ENCODE measurements at places on chromosomes 6 and 20.

DNA sequence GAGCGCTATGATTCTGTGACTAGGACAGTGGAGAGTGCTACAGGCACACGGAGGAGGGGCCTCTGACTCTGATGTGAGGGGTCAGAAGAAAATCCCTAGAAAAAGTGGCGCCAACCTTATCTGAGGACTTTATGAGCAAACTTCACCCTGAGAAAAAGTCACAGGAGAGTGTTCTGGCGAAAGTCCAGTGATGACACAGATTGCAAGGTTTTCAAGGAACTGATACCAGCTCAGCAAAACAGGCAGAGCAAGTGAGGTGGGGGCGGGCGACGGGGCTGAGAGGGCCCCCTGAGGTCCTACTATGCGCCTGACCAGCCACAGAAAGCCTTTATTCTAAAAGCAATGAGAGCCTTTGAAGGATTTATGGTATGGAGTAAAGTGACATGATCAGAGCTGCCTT lies 73.3 kb downstream of the SLC22A23 start:
- no peak for DNase-seq

DNA sequence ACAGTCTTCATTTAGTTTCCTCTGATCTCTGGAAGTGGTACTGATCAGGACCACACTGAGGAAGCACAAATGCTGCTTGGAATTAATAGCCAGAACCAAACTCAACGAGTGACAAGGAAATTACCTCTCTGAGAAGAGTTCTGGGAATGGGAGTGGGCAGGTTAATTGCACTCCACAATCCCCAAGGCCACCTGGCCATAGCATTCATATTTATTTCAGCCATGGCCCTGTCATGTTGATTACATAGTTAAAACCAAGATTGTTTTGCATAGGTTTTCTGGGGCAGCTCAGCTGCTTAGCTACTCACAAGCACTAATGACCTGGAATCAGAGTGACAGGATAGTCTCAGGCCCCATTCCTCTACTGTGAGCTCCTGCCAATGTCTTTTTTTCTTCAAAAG lies 230.2 kb upstream of the RIMS1 start:
- DNase-seq: no peak

- no peak for DNase-seq
Observed at GRCh38 chr20:33124994-33125393, 43.0 kb upstream of the BPIFA2 start.

- DNase-seq: no peak
Observed at GRCh38 chr6:90978046-90978445, 391.2 kb upstream of the MAP3K7 start.

DNA sequence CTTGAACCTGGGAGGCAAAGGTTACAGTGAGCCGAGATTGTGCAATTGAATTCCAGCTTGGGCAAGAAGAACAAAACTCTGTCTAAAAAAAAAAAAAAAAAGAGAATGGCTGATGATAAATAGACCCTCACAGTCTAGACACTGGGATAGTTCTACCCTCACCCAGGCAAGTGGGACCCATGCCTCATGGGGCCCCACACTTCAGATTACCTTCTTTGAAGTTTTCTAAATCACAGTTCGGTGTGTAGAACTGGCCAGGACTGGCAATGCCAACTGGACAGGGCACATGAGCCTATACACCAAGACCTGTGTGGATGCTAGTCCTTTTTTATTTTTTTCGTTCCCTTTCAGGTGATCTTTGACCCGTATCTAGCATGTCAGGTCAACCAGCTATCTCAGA lies 24.3 kb upstream of the VIP start:
- DNase-seq: no peak

GRCh38 chr6:54002116-54002515 lies 109.1 kb upstream of the MLIP start:
- no peak for DNase-seq

- no peak for DNase-seq
Observed at GRCh38 chr20:358891-359555, 12.1 kb downstream of the NRSN2 start.

DNA sequence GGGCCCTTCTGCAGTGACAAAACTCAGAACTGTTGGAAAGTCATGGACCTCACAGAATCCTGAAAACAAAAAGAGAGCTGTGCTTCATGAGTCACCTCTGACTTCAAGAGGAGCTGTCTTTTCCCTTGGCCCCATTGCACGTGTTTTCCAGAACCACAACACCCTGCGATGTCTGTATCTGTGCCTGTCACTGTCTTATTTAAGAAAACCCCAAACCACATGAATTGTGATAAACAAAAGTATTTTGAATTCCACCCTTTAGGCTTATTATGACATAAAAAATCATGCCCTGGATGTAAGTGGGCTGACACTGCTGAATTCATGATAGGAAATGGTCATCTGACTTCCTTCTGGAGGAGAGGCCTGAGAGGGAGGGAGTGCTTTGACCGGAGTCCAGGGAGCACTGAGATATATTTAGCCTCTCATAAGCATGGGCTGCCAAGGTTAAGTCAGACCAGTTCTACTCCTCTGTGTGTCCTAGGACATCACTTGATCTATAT lies 96.4 kb upstream of the DUSP22 start:
- DNase-seq: no peak

- no peak for DNase-seq
Observed at GRCh38 chr6:24394780-24395437, 7.8 kb upstream of the MRS2 start.

DNA sequence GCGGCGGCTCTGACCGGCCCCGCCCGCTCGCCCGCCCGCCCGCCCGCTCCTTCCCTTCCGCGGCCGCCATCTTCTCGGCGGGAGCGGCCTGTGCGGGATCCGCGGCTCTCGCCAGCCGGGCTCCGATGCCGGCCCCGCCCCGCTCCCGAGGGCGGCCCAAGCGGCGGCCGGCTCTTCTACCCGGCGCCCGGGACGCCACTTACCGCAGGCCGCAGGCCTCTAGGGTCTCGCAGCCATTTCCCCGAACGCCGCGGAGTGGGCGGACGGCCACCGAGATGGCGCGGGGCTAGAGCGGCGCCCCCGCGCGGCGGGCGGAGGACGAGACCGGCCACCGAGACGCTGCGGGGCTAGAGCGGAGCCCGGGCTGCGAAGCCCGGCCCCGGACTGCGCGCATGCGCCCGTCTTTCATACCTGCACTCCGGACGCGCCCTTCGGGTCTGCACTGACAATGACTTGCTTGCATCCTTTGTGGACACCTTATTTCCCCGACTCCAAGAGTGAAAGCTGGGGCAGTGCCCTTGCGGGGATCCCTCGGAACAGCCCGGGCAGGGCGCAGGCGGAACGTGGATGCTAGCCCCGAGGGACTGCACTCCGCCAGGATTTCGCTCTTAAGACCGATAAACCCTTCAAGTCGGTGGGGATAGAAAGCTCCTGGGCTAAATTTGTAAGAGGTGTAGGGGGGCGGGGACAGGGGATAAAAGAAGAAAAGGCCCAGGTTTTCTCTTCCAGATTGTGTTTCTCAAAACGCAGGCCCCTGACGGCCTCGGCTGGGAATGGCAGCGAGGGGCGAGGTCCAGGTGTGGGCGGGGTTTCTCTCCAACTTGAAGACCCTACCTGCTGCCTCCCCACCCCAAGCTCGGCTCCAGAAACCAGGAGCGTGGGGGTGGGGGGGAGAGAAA lies at the start of gene DIDO1:
TSS of gene DIDO1 (minus strand) at position 277 of the 899 bp plus-strand sequence.
- DNase-seq: peak; percentile 94

DNA sequence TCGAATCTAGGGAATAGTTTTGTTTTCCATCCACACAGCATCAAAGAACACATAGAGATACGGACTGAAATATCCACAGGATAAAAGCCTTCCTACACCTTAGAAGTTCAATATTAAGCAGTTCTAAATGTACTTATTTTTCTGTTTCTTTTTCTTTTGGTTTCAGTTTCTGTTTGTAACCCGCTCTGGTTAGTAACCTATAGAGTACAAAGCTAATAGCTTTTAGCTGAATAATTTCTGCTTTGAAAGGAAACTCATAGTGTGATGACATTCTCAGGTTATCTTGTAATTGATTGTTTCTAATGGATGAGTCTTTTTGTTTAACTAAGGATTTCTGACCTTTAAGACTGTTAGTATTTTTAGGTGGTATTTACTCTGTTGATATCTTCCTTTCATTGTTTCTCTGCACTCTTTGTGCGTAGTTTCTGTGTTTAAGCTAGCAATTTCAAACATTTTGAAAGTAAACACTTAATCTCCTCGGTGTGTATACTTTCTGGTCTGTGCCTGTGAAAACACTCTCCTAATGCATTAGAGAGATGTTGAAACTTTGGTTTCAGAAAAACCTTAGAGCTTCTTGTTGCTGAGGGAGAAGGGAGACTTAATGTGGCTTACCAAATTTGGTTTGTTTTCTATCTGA lies 385.5 kb downstream of the HDGFL1 start:
- peak; percentile 57 for DNase-seq

DNA sequence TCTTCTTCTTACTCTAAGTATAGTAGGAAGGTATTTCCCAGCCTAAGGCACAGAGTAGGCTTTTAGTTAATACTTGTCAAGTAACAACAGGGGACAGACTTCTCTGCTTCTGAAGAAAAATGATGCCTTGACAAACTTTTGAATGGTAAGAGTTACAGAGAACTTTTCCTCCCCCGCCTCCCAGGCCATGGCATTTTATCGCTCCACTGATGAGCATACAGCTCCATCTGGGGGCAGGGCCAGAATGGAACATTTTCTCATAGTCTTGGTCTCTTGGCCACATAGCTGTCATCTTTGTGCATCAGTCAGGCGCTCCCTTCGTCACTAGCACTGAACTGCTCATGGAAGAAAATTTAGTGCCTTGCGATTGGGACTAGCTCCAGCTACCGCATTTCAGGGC lies 1066.8 kb upstream of the CITED2 start:
- DNase-seq: peak; percentile 30

DNA sequence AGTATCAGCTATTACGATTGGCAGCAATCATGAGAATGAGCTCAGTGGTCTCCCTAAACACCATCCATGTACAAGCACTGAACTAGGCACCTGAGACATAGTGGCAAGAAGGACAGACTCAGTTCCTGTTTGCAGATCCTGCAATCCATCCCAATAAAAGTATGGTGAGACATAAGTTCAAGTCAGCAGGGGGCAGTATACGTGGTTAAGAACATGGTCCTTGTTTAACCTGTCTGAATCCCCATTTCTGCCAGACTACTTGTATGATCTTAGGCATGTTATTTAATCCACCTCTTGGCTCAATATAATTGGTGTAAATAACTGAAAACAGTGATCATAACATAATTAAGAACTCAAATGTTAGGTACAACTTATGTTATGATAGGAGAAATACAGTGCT lies 33.2 kb upstream of the PNISR start:
- DNase-seq: no peak
